Stimulated activated CD4-positive, alpha-beta T cell treated with anti-CD3 and anti-CD28 coated beads, TNF-alpha, amount 100 ng/mL, for 24 hours (primary cell): ENCODE measurements at places on chromosomes 3 and 15.

- DNase-seq, result no peak
Observed at GRCh38 chr3:74089814-74090213, 465.1 kb upstream of the PDZRN3 start.

- DNase-seq, result no peak
Observed at GRCh38 chr3:147906285-147906684, 497.1 kb downstream of the ZIC1 start.

DNA sequence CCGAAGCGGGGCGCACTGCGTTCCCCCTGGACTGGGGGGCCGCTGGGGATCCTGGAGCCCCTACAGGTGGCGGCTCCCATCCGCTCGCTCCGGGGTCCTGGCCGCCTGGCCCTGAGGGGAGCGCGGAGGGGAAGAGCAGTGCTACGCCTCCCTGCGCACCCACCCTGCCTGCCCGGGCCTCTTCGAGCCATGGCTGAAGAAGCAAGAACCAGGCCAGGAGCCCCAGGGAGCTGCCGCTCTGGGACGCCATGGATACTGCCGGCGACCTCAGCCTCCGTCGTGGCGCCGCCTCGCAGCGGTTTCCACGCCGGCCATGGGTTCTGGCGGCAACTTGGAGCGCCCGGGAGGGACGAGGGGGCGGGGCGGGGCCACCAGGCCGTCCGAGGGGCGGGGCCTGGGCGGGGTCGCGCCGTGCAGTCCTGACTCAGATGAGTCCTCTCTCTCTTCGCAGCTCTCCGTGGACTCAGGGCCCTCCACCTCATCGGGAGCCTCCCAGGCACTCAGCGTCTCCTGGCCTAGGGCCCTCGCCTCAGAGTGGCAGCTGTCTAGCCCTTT, 50.9 kb downstream of the MYL3 start:
- DNase-seq, result peak; percentile 46

DNA sequence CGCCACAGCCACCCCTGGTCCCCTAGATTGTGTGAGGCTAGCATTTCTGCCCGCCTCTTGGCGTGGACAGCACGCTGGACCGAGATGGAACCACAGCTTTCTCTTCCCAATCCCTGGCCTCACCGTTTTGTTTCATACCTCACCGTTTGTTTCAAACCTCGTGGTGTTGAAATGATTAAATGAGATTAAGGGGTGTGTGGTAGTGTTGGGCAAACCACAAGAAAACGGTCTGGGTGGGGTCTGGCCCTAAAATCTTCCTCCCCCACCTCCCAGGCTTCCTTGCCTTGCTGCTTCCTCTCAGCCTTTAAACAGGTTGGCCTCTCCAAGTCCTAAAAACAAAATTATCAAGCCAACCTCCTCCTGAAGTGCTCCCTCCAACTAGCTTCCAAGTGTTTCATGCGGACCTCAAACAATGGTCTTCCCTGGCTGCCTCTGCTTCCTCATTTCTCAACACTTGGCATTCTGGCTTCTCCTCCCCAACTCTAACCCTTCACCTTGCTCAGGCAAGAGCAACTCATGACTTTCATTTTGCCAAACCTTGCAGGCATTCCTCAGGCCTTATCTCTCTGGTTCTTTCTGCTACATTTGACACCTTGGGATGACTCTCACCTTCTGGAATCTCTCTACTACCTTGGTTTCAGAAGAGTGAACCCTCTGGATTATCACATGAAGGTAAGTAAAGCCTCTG, 1.4 kb upstream of the ATP13A3 start:
- DNase-seq, result no peak
